ENCODE measurements at places on chromosomes 4 and X.

DNA sequence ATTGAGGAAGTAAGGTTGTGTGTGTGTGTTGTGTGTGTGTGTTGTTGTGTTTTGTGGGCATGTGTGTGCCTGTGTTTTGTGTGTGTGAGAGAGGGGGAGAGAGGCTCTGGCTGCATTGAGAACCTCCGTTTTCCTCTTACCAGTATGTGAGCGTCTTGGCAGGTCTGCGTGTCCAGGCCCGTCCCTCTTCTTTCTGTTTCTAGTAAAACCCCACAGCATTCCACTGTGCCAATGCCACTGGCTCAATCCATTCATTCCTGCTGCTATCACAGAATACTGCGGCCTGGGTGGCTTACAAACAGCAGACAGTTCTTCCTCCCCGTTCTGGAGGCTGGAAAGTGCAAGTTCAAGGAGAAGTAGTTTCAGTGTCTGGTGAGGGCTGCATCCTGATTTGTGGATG is 15.5 kb upstream of the HTRA3 start:
- no peak for DNase-seq

DNA sequence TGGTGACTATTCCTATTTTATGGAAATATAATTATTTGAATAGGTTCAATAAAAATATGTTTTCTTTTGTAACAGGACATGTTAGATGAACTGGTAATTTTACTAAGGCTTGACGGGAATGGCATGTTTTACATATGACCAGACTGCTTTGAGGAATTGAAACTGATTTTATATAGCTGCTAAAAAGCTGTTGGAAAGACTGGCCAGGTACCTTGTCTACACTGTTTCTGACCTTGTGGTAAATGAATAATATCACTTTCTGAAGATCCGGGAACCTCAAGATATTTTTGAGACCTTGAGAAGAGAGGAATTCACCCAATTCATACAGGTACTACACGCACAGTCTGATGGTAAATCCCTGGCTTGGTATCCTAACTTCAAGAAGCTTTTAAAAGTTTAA is 42.1 kb upstream of the USP46 start:
- no peak for DNase-seq

DNA sequence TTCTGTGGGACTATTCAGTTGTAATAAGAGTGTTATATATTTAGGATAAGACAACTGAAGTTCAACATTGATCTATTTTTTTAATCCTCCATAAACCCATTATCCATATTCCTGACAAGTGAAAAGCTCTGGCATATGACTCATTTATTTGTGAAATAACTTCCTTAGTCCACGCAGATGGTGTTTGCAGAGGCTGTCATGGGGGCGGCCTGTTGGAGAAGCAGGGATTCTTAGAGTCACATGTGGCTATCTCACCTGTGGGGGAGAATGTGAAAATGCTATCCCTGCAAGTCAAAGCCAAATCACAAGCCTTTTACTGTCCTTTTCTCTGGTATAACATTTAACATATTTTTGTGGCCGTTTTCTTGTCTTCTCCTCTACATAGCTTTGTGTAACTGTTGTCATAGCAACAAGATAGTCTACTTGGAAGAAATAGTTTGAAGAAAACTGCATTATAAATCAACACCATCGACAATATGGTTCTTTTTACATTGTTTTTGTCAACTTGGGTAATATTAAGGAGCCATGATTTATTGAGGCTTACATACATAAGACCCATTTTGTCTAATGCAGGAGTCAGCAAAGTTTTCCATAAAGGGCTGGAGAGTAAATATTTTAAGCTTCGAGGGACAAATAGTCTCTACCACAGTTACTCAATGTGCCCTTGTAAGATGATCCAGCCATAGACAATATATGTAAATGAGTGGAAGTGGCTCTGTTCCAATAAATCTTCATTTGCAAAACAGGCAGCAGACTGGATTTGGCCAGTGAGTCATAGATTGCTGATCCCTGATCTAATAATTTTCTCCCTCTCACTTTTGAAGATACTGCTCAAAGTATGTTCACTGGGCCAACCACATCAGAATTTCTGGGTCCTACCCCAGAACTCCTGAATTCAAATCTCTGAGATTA is 395.0 kb downstream of the DTHD1 start:
- DNase-seq, result no peak

DNA sequence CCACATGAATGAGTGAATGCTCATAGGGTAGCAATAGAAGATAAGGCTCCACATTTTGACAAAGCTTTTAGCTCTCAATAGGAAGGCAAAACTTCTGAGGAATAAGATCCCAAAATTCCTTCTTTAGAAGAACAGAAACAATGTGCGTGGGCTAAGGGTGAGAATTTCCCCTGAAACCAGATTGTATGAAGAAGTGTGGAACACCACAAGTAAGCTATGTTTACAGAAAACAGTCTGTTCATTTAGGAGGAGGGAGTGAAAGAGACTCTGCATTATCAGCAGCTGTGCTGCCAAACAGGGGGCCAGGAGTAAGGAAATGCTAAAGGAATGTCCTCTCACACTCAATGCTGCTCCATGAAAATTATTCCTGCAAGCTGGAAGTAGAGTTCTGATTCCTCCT is 851.6 kb downstream of the CENPC start:
- DNase-seq, result no peak

DNA sequence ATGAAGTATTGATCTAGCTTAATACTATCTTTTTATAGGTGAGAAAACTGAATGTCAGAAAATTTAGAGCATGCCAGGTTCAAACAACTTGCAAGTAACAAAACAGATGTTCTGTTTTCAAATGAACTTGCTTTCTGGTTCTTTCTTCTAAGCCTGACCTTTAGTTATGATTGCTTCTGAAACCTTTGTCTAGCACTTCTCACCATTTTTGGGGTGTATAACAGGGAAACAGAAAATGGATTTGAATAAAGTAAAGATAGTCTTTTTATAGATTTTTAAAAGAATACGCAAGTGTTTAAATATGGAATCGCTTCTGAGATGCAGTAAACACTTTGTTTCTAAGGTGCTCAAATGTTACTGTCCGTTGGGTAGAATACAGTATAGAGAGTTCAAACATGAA is 687.2 kb upstream of the CPEB2 start:
- DNase-seq, result no peak

DNA sequence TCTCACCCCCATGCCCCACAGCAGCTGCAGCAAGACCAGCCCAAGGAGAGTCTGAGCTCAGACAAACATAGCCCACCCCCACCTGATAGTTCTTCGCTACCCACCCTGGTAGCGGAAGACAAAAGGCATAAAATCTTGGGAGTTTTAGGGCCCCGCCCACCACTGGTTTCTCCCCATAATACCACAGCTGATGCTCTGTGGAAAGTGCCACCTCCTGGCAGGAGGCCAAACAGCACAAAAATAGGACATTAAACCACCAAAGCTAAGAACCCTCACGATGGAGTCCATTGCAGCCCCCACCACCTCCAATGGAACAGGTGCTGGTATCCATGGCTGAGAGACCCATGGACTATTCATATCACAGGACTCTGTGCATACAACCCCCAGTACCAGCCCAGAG is 226.7 kb downstream of the SNCA start:
- DNase-seq, result no peak

GRCh38 chrX:5236749-5237148 is 991.9 kb downstream of the NLGN4X start:
- no peak for DNase-seq

DNA sequence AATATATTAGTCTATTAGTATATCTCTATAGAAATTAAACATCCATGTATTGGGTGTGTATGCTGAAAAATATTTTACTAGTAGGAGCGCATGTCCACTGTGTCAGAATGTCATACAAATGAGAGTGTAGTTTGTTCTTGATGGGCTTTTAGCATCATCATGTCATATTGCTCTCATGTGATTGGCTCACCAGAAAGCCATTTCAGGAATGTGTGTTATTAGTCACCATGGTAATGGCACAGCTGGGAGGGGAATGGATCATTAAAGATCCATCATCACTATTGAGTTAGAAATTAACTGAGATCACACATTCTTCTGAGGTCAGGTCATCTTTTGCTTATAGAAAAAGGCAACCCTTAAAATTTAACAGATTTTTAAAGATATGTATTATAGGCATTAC is 77.3 kb downstream of the PHEX start:
- DNase-seq, result peak; percentile 27

DNA sequence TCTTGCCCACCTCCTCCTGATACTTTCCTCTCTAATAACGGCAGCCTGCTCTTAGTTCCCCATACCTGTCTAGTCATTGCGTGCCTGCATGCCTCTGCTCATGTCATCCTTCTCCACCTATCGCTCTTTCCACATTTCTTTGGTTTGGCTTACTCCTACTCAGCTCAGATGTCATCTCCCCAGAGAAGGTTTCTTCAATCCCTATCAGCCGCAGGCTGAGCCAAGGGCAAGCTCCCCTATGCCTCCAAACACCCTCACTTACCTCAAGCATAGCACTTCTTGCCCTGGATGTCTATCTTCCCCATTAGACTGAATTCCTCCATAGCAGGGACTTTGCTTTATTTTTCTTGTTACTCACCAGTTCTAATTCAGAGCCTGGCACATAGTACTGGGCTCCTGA is 26.6 kb downstream of the FRMD7 start:
- no peak for DNase-seq

DNA sequence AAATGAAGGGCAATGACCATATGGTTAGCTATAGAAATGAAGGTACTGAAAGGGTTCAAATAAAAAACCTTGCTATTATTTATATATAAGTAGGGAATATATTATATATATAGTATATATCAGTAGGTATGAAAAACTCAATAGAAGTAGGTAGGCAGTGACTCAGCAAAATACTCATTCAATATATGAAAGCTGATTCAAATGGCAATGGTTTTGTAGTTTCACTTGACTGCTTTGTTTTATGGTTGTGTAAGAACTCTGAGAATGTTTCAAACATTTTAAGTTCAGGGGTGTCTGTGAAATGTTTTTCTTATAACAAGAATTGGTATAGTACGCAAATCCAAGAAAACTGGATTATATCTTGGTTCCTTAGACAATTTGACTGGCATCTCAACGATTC is 4.1 kb downstream of the ZNF280C start:
- no peak for DNase-seq

DNA sequence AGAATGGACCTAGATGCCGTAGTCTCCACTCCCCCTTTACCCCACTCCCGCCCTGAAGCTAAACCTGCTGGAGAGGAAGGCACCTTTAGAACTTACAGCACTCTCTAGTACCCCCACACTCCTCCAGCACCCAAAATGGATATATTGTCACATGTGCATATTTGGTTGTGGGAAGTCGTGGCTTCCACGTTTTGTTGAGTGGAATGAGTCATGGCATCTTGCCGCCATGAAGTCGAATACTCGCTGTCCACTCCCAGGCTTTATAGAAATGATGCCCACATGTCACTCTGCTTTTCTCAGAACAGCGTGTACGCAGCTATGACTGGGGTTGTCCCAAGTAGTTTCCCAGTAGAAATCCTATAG is 545 bp downstream of the ABCE1 start:
- DNase-seq, result peak; percentile 46

DNA sequence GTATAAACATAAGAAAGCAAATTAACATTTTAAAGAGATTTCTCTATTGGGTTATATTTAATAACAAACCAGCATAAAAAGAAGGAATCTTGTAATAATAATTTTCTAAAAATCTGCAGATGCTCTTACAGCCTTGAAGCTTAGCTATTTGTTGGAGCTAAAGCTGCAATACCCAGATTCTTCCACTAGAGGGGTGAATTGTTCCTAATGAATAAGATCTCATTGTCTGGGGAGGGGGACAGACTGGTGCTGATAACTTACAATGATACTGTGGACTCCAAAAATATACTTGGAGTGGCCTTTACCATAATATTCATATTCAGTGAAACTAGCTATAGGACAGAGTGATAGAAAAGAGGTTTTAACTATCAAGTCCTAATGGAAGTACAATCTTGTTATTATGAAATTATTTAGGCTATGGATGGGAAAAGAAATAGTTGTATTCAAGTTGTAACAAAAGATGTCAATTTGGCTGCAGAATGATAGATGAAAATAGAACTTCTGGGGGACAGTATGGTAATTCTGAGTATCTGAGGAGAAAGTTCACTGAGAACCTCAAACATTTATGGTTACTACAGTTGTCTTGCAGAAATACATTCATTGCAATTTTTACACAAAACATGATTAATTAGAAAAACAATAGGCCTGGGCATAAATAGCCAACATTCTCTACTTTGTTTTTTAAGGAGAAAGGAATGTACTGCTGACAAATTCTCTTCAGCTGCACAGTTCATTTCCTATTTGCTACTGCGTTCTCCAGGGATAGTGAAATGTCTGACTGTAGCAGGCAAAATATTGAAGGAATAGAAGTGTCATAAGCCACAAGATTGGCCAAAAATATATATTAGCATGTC is 443.3 kb downstream of the GBA3 start:
- DNase-seq, result peak; percentile 35

GRCh38 chr4:138967313-138967712 is 48.3 kb upstream of the NOCT start:
- no peak for DNase-seq

GRCh38 chrX:39866229-39866628 is 231.5 kb downstream of the BCOR start:
- no peak for DNase-seq

- no peak for DNase-seq
Observed at GRCh38 chr4:128776794-128777216, 32.7 kb upstream of the JADE1 start.

- DNase-seq, result no peak
Observed at GRCh38 chr4:8737601-8738279, 133.9 kb downstream of the HMX1 start.

DNA sequence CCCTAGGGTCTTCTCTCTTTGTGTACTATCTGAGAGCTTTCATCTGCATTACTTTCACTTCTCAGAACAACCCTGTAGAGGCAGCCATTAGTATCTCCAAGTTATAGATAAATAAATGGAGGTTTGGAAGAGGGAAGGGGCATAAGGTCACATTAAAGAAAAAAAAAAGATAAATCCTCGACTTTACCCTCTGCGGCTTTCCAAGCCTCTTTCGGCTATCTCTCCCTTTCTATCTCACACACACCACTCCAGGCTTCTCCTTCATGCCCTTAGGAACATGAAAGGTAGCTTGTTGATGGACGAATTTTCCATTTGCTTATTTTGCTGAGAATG is 660 bp upstream of the ARHGEF9 start:
- no peak for DNase-seq

DNA sequence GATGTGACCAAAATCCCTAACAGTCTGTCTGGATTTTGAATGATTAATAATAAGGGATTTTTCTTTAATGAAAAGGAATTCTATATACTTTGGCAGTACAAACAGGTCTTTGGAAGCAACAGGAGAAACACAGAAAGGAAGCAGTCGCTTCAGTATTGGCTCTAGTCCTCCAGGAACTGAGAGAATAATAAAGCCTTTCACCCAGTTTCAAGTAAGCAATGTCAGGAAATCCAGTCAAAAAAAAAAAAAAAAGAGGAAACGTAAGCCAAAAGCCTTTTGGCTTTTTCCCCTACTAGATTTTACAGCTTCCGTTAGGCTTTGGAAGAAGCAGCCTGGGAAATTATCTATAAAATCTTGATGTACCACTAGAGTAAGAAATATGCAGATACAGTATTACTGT is 61.7 kb upstream of the HDAC8 start:
- peak; percentile 60 for DNase-seq

- DNase-seq, result peak; percentile 30
Observed at GRCh38 chr4:95694411-95694810, 145.5 kb upstream of the PDHA2 start.

All from dermis microvascular lymphatic vessel endothelial cell (primary cell).